Right atrium auricular region (tissue), 2 donors: ENCODE measurements at places on chromosomes 6 and 20. TPM values are rescaled to one million over a fixed set of nuclear protein-coding genes. Genes with fewer than 3 reads are reported as not detected.

DNA sequence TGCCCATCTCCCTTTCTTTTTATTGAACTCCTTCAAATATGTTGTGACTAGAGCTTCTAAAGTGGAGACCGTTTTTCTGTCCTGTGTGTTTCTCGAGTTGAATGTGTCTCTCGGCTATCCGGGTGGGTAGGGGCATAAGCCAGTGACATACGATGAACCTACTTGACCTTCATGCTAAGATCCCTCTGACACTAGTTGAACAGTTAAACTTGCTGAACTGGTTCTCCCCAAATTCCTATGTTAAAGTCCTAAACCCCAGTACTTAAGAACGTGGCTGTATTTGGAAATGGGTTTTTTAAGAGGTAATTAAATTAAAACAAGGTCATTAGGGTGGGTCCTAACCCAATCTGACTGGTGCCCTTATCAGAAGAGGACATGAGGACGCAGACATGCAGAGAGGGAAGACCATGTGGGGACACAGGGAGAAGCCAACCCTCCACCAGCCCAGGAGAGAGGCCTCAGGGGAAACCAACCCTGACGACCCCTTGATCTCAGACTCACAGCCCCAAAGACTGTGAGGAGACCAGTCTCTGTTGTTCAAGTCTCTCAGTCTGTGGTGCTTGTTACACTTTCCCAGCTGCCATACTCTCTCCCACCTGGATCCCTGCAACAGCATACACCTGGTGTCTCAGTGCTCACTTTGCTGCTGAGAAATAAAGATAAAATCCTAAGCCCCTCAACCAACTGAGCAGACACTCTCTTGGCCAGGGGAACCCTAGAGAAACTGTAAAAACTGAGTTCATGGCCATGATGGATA is 208.4 kb downstream of the MYLK4 start:
- peak; percentile 16 for DNase-seq

- no peak for DNase-seq
Measured at GRCh38 chr6:168458101-168458500, 17.1 kb downstream of the SMOC2 start.

- DNase-seq = no peak
Measured at GRCh38 chr6:109436041-109436440, 4.4 kb downstream of the PPIL6 start.

DNA sequence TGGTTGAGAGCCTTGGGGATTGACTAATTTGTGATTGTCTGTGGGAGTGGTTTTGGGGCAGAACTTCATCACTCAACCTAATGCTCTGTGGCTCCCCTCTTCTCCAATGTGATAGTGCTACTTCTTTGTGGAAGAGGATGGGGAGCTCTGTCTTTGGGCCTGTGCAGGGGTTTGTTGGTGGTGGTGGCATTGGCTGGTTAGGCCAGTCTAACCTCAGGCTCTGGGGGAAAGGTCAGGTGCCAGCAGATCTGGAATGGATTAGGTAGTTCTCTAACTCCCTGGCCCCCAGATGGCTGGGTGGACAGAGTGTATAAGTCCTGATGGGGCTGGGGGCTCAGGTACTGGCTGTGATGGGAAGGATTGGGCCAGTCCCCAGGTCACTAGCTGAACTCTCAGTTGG is 129.0 kb upstream of the CHD6 start:
- no peak for DNase-seq

DNA sequence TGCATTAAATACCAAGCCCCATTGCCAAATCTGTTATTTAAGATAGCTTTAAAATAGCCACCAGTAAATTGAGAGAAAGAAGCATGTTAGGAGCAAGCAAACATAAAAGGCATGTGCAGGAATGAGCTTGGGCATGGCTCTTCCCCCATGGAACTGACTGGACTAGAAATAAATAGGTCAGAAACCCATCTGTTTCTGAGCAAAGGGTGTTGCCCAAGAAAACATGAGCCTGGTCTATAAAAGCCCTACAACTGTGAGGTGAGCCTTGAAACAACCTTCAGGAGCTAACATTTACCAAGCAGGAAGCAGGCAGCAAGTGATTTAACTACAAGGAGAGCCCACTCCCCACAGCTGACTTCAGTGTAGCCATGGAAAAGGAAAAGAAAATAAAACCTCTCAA is 126.3 kb downstream of the C6orf118 start:
- DNase-seq = no peak

GRCh38 chr6:109454496-109455436 is 806 bp downstream of the MICAL1 start:
- DNase-seq = no peak

GRCh38 chr6:106194949-106195921 is 109.1 kb downstream of the PRDM1 start:
- DNase-seq = no peak

- no peak for DNase-seq
Measured at GRCh38 chr20:45052698-45053429, 48.1 kb downstream of the KCNS1 start.

DNA sequence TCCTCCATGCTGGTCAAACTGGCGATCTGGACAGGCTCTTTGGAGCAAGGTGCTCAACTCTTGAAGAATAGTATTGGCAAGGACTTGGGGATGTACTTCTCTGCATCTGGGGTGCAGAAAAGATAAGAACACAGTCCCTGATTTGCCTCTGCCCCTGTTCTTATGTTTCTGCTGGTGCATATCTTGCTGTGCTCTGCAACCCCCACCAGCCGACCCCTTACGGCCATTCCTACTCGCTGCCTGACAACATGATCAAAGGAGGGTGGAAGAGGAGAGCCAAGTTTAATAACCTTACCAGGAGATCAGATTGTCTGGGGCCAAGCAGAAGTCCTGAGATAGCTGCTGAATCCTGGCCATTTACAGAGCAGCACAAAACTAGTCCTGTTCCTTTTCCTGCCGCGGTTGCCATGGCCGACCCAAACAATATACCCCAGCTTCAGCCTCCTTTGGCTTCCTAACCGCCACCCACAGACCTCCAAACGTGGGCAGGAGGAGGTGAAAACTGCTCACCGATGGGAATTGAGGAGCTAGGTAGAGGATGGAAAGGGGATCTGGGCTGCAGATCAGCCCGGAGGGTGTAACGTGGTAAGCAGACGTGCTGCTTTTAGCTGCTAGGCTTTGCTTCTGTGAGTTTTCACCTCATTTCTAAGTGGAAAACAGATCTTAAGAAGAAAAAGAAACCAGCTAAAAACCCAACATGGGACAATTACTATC is 60.9 kb downstream of the ATXN1 start:
- DNase-seq = no peak

GRCh38 chr6:90941885-90942284 is 355.0 kb upstream of the MAP3K7 start:
- DNase-seq = no peak

SRMS gene
- not detected for total RNA-seq

COL9A1 gene
- total RNA-seq = 0.33 TPM

PNRC1 gene
- 180 TPM for total RNA-seq

RCAN2 gene
- 96.5 TPM for total RNA-seq

CST5 gene
- not detected for total RNA-seq

STMND1 gene
- not detected for total RNA-seq
